Stimulated activated CD8-positive, alpha-beta memory T cell treated with anti-CD3 and anti-CD28 coated beads, Interleukin-4, amount 100 ng/mL, for 1 hour (primary cell): ENCODE measurements at places on chromosomes 12 and 14.

DNA sequence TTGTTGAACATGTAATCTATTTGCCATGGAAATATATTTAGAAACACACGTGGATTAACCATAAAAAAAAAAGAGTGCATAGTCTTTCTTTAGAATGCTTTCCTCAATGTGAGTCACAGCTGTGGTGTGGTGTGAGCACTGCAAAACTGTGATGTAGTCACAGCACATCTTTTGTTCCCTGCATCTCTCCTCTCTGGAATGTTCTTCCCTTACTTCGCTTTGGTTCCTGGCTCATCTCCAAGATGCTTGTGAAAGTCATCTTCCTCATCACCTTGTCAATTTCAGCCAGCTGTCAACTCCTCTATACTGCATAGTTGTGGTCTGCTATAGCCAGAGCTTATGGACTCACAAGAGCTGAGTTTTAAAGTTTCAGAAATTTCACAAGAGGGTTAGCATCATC lies 60.2 kb downstream of the STAB2 start:
- no peak for DNase-seq

DNA sequence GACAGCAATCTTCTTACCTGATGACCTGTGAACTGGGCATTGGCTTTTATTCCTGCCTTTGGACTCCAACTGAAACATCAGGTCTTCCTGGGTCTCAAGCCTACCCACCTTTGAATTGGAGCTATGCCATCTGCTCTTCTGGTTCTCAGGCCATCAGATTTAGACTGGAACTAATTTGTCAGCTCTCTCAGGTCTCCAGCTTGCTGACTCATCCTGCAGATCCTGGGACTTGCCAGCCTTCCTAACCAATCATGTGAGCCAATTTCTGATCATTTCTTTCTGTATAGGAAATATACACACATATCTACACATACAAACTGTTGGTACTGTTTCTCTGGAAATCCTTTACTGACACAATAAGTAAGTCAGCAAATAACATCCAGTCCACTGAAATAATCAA lies 65.3 kb upstream of the TSPAN8 start:
- DNase-seq: no peak

DNA sequence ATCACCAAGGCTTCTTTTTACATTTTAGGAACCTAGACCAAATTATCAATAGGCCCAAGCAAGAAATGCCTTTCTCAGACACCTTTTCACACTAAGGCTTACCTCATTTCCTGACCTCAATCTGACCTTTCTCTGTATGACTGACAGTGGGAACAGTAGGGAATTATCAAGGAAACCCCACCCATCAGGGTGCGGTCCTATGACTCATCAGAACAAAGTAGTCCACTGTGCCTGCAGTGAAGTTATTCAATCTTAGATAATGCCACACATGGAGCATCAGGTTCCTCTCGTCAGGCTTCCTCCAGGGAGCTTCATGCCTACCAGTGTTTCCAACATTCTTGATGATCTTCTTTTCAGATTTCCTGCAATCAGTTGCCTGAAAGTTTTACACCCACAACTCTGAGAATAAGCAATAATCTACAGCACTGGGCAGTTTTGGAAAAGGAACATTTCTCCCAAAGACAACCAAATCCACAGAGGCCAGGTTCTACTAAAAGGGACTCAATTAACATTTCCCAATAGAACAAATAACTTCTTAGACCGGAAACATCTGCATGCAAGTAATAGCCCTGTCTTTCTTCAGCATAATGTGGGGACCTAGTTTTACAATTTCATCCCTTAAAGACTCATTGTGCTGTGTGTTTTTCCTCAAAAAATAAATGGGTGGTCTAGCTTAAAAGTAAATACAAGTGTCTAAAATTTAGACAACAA lies 35.9 kb upstream of the TMTC2 start:
- DNase-seq: no peak

DNA sequence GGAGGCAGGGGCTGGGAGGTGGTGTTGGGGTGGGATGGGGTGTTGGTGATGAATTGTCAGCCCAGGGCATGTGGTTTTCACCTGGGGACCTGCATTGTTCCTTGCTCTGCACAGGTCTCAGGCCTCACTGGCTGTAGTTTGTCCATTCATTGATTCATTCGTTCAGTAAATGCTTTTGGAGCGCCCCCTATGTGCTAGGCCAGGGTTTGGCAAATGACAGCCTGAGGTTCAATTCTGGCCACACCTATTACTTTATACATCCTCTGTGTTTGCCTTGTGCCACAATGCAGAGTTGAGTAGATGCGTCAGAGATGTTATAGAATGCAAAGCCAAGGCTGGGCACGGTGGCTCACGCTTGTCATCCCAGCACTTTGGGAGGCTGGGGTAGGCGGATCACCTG lies 4.7 kb downstream of the ADCK1 start:
- no peak for DNase-seq

DNA sequence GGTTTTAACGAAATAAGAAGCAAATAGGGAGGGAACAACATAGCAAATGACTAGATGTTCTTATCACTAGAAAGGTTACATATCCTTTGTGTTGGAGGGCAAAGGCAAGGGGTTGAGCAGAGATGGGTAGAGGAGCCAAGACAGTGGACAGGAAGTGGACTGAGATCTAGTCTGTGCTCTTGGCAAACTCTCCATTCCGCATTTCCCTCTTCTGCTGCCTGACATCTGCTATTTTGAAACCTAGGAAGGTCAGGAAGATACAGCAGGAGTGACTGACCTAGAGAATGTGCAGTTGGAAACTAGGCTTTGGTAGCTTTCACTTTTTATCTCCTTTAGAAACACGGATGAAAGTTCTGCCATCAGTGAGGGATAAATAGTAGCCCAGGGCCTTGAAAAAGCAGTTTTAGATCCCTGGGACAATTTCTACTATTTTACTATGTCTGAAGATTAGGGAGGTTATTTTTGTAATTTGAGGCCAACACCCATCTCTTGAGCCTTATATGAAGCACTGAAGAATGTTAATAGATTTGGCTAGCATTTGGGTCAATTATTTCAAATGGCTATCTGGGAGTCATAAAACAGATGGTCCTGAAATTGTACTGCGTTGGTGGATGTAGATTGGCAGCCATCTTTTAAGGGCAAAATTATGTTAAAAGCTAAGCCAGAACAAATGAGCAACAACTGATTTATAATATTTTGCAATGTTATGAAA lies 410.3 kb downstream of the PCNX1 start:
- DNase-seq: no peak

DNA sequence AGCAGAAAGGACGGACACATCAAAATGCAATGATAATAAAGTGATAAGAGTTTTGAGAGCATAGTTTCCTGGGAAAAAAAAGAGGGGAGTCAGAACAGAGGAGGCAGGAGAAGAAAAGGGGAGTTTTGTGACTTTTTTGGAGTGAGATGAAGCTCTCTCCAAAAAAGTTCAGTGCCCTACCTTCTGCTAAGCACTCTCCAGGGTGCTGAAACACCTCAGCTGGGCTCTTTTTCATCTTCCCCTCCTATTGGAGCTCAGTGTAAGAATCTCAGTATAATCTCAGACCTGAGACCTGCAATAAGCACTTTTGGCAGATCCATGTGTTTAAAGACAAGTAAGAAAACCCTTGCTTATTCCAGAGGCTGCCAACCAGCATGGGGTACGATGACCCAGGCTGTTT lies 58.9 kb upstream of the SRRM4 start:
- DNase-seq: no peak

DNA sequence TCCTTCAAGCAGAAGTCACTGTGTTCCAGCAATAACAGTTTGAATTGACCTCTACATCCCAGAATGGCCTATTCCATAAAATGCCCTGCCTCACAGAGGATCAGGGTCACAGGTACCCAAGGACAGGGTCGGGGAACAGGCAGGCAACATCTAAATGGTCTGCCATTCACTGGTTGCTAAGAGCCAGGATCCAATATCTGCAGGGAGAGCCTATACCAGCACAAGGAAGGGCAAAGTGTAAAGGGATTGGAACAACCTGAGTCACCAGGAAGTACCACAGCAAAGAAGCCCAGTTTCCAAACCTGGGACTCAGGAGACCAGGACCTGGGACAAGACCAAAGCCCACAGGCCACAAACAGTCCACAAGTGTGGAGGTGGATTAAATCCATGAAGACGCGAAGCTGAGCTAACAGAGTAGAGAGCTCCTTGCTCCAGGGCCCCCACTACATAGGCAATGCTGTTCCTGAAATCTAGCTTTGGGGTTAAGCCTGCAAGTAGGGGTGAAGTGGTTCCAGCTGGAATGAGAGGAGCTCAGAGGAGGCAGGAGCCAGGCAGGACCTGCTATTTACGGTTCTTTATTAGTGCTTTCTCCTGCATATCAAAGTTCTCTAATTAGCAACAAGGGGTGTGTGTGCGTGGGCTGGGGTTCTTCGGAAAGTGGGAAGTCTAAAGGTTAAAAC lies 274.3 kb downstream of the BCL11B start:
- DNase-seq: no peak

GRCh38 chr12:53963005-53963404 lies 8.3 kb downstream of the HOXC12 start:
- DNase-seq: no peak
